Tracheal epithelial cell (primary cell): ENCODE measurements at places on chromosomes 7 and 10. TPM values are rescaled to one million over a fixed set of nuclear protein-coding genes. Genes with fewer than 3 reads are reported as not detected.

The SH2B2 gene
- total RNA-seq, result 4.9 and 7.0 TPM in 2 replicates

The NEURL1 gene
- total RNA-seq, result 0.24 and 0.85 TPM in 2 replicates

The PRF1 gene
- total RNA-seq, result not detected in 2 replicates

The TFR2 gene
- 0.72 and 1.3 TPM in 2 replicates for total RNA-seq

The AKR1C4 gene
- total RNA-seq, result not detected in 2 replicates

The CYP2C9 gene
- not detected in 2 replicates for total RNA-seq

The FAM25A gene
- 10.8 TPM in 1 of 2 replicates, not detected in the other for total RNA-seq
